ENCODE measurements at places on chromosomes 16 and 17.

- no peak for DNase-seq
Measured at GRCh38 chr16:84412262-84412661, 43.9 kb downstream of the ATP2C2 start.

- no peak for DNase-seq
Measured at GRCh38 chr16:23682181-23682580, 3.5 kb downstream of the PLK1 start.

GRCh38 chr17:6064868-6065267, 5.3 kb upstream of the WSCD1 start:
- no peak for DNase-seq

DNA sequence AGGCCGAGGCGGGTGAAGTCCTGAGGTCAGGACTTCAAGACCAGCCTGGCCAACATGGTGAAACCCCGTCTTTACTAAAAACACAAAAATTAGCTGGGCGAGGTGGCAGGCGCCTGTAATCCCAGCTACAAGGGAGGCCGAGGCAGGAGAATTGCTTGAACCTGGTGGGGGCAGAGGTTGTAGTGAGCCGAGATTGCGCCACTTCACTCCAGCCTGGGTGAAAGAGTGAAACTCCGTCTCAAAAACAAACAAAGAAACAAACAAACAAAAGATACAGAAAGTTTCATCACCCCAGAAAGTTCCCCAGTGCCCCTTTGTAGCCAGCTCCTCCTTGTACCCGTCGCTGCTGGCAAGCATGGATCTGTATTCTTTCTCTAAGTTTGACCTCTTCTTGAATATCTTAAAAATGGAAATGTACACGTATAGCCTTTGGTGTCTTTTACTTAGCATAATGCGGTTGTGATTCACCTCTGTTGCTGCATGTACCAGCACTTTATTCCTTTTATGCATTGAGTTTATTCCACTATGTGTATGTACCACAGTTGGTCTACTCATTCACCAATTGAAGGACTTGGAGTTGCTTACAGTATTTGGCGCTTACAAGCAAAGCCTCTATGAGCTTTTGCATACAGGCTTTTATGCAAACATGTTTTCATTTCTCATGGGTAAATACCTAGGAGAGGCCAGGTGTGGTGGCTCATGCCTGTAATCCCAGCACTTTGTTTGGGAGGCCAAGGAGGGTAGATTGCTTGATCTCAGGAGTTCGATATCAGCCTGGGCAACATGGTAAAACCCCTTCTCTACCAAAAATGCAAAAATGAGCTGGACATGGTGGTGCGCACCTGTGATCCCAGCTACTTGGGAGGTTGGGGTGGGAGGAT, 87.5 kb upstream of the CLEC18A start:
- no peak for DNase-seq

DNA sequence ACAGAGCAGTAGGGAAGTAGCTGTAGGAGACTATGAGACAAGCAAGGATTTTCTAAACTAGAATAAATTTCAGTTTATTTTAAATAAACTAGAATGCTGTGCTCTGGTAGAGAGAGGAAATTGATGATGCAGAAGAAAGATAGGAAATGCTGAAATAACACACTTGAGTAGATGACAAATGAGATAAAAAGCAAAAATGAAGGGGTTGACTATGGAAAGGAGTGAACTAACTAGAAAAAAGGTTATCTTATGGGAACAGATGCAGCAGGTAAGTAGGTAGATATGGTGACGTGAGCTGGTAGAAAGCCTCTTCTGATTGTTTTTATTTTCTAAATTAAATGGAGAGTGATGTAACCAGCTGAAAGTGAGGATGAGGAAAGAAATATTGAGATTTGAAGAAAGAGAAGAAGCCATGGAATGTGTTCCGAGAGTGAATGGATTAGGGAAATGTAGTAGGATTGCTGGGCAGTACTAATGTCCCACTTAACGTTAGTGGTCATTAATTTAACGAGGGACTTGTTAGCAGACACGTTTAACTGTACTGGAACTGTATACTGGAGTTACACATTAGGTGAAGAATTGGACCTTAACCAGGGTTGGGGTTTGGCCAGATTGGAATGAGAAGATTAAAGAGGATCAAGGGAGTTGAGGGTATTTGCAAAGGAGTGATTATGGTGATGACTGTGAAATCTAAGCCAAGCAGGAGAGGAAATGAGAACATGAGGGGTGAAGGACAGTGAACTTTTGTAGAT, 196.5 kb downstream of the TANC2 start:
- DNase-seq = no peak

GRCh38 chr17:7001318-7001961, 5.6 kb downstream of the ALOX12 start:
- DNase-seq = no peak

GRCh38 chr17:57106836-57107497, 21.9 kb downstream of the AKAP1 start:
- DNase-seq = no peak

- DNase-seq = no peak
Measured at GRCh38 chr17:75348386-75349012, 57.0 kb downstream of the GRB2 start.

GRCh38 chr16:56203052-56203451, 11.8 kb downstream of the GNAO1 start:
- DNase-seq = peak; percentile 16

DNA sequence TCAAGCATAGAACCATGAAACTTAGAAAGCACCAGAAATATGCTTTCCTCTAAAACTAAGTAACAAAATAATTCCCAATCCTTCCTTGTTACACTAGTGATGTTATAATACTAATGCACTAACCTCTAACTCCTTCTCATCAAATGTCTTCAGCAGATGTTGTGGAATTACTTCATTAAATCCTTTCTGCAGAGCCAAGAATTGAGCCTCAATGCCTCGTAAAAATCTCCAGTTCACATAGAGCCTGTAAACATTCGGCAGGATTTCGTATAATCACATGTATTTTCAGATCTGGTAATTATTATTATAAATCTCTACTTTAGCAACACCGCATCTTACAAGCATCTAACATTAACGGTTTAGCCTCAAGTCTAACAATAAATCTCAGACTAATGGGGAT, 44.7 kb downstream of the CEP95 start:
- DNase-seq = no peak

- no peak for DNase-seq
Measured at GRCh38 chr16:4295581-4295980, 20.3 kb upstream of the GLIS2 start.

GRCh38 chr17:876272-876671, 94.1 kb downstream of the MRM3 start:
- no peak for DNase-seq

DNA sequence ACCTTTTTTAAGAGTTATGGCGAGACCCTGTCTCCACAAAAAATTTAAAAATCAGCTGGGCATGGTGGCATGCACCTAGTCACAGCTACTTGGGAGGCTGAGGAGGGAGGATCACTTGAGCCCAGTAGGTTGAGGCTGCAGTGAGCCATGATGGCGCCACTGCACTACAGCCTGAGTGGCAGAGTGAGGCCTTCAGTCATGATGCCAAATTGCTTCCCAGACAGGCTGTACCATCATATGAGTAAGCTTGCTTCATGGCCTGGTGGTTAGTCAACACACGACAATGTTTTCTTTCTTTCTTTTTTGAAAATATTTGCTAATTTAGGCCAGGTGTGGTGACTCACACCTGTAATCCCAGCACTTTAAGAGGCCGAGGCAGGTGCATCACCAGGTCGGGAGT, 12.5 kb downstream of the NTAN1 start:
- DNase-seq = no peak

GRCh38 chr16:17759451-17760390, 289.0 kb upstream of the XYLT1 start:
- DNase-seq = no peak

- DNase-seq = no peak
Measured at GRCh38 chr16:28003021-28003865, 60.3 kb downstream of the GSG1L start.

- peak; percentile 82 for DNase-seq
Measured at GRCh38 chr17:79026376-79027273, 2.7 kb downstream of the C1QTNF1 start.

GRCh38 chr16:66895999-66896398, 15.7 kb downstream of the PDP2 start:
- DNase-seq = no peak

DNA sequence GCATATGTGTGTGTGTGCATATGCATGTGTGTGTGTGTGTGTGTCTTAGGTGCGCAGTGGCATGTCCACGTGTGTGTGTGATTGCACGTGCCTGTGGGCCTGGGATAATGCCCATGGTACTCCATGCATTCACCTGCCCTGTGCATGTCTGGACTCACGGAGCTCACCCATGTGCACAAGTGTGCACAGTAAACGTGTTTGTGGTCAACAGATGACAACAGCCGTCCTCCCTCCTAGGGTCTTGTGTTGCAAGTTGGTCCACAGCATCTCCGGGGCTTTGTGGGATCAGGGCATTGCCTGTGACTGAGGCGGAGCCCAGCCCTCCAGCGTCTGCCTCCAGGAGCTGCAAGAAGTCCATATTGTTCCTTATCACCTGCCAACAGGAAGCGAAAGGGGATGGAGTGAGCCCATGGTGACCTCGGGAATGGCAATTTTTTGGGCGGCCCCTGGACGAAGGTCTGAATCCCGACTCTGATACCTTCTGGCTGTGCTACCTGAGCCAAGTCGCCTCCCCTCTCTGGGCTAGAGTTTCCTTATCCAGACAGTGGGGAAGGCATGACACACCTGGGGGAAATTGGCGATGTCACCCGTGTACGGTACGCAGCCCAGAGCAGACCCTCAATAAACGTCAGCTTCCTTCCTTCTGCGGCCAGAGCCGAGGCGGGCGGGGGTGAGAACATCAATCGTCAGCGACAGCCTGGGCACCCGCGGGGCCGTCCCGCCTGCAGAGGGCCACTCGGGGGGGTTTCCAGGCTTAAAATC, 47.6 kb downstream of the IL21R start:
- no peak for DNase-seq

GRCh38 chr17:39231591-39232551, 6.1 kb upstream of the STAC2 start:
- DNase-seq = peak; percentile 21

- DNase-seq = no peak
Measured at GRCh38 chr17:14098246-14098645, 28.9 kb downstream of the COX10 start.

GRCh38 chr17:35716897-35717465, 14.5 kb upstream of the RASL10B start:
- DNase-seq = no peak

DNA sequence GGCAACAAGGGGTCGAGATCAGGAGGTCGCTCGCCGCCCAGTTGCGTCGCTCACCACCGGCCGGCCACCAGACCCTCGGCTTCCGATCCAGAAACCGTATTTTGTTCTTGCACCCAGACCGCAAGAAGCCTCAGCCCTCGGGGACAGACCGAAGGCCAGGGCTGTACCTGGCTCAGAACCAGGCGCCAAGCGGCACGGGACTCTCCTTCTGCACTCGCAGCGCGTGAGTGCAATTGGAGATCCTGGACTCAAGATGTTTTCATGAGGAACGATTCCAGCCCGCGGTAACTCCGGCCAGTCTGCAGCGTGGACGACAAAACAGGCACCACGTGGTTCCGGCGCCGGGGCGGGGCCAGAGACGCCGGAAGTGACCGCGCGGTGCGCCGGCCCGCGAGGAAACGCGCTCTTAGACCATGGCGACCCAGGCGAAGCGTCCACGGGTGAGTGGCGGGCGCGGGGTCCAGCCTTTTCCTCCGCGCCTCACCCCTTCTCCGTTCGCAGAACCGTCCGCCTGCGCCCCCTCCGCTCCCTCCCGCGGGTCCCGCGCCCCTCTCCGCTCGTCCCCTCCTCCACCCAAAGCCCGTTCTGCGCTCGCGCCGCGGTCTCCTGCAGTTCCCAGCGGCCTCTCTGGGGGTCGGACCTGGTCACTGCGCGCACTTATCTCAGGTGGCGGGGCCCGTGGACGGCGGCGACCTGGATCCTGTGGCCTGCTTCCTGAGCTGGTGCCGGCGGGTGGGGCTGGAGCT, at the start of gene SETD6:
SETD6 (plus strand) TSS at position 393 of the 746 bp plus-strand sequence; CDS start at position 414, 21 bp downstream.
- DNase-seq = peak; percentile 17

GRCh38 chr16:52528393-52529065, 18.4 kb downstream of the TOX3 start:
- DNase-seq = no peak

DNA sequence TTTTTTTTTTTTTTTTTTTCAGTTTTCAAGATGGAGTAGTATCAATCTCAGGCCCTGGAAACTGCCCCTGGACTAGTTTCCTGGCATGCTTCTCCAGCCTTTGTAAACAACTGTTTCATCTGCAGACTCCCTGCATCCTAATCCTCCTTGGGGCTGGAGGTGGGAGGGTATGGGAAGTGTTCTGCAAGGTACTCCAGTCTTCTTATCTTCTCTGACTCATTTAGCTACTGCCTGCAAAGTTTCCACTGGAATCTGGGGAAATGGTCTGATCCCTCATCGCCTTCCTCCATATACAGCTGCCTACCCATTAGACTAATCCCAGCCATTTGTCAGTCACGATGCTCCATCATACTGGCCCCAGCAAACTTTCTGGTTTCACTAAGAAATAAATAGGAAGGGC, 21.5 kb downstream of the COPZ2 start:
- no peak for DNase-seq

GRCh38 chr16:81558444-81559175, 114.0 kb downstream of the CMIP start:
- DNase-seq = no peak

DNA sequence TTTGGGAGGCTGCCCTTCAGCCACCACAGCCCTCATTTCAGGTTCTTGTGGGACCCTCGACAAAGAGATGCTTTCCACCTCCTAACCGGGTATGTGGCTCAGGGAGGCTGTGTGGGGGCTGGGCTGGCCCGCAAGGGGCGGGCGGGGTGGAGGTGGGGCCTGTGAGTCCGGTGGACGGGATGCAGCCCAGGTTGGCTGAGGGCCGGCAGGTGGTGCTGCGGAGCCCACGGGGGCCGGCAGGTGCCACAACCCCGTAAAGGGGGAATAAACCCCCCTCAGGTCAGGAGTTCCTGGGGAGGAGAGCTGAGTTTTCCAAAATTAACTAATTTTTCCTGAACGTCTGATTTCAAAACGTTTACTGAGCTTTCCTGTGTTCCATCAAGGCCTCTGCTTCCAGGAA, 4.9 kb upstream of the CIAO3 start:
- no peak for DNase-seq

GRCh38 chr17:80856863-80857755, 134.5 kb upstream of the CHMP6 start:
- DNase-seq = no peak

DNA sequence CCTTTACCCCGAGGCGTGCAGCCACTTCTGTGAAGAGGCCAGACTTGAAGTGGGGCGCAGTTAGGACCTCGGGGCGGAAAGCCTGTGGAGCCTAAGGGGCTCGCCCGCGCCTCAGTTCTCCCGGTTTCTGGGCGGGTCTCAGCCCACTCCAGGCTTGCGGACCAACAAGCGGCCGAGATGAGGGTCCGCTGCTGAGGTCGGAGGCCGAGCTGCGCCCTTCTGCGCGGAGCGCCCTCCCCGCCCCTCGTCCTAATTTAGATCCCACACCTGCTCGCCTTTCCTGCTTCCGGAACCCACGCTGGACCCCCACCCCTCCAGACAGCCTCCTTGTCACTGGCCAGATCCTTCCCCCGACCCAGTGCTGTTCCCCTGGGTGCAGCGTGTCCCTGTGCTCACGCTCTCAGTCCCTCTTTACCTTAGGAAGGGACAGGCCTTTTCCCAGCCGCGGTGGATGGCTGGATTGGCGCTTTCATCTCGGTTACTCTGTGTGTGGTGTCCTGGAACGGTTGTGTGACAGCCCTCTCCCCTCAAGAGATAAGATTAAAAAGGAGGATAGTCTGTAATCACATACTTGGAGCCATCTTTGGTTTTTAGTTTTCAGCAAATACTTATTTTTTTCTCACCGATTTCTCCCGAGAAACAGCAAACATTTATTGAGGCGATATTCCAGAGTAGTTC, 933 bp upstream of the ATXN7L3 start:
- no peak for DNase-seq

- no peak for DNase-seq
Measured at GRCh38 chr16:76052725-76053124, 224.5 kb upstream of the CNTNAP4 start.

Measured in HFFc6 (cell line).